ENCODE measurements at places on chromosomes 13 and 19.

GRCh38 chr19:7561325-7561724 is 25.8 kb downstream of the PNPLA6 start:
- no peak for DNase-seq

GRCh38 chr13:93227280-93227877 is 772 bp downstream of the GPC6 start:
- DNase-seq = no peak

- no peak for DNase-seq
Measured at GRCh38 chr13:45859705-45860104, 8.2 kb upstream of the SIAH3 start.

DNA sequence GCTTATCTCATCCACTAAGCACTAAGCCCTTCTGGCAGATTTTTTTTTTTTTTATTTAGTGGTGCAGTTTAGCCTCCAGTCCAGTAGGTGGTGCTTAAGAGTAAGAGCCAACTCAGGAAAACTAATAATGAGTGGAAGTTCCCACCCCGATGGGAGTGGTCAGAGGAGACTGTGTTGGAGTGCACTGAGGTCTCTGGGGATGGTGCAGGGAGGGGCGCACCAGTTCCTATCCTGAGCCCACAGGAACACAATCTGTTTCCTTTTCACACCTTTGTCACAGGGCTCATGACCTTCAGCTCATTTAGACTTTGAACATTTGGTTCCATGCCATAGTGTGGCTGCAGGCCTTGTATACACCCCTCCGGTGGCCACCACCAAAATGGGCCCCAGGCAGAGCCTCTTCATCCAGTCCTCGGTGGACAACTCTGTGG is 367.4 kb downstream of the SPRY2 start:
- no peak for DNase-seq

DNA sequence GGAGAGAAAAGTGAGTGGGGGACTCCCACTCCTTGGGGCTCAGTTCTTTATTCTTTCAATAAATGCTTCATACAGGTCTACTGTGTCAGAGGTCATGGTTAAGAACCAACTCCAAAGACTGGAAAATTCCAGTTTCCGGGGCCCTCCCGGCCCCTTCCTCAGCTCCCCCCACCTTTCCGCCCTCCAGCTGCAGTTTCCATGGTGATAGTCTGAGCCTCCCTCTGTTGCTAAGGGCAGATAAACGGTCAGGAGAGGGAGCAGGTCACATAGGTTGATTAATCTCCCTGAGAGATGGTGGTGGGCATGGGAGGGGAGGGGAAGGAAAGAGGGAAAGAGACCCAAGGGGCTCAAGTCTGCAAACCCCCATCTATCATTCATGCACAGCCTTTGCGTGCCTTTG is 131.5 kb upstream of the USP29 start:
- DNase-seq = no peak

DNA sequence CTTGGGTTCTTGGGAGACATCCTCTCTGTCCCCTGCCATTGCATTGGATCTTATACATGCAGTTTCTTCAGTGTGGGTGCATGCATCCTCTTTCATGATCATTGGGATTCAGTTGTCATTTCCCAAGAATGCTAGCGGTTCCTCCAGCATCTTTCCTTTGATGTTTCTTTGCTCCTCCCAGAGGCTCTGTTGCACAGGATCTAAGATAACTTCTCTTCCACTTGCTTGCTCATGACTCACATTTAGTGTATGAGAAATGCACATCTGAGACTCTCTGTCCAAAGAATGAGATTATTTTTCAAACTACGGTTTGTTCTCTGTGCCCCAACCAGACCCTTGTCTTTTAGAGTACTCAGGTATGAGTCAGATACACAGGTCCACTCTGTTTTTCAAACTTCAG is 197.1 kb downstream of the NDFIP2 start:
- DNase-seq = no peak

- DNase-seq = no peak
Measured at GRCh38 chr13:53311561-53311960, 282.9 kb downstream of the OLFM4 start.

DNA sequence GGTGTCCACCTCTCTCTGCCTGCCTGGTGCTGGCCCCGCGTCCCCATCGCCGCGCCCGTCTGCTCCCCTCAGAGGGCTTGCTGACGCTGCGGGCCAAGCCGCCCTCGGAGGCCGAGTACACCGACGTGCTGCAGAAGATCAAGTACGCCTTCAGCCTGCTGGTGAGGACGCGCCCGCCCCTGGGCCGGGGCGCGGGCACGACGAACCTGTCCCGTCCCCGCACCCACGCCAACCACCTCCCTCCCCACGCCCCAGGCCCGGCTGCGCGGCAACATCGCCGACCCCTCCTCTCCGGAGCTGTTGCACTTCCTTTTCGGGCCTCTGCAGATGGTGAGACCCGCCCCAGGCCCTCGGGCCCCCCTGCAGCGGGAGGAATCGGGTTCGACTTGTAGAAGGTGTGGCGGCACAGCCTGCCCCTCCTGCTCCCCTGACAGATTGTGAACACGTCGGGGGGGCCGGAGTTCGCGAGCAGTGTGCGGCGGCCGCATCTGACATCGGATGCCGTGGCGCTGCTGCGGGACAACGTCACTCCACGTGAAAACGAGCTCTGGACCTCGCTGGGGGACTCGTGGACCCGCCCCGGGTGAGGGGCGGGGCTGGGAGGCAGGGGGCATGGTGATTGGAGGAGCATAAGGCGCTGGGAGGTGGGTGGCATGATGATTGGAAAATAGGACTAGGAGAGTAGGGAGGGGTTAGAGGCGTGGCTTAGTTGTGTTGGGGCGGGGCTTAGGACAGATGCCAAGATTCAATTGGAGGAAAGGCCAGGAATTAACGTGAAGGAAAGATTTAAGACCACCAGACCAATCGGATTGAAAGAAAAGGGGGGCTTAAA is 6.6 kb downstream of the EPS8L1 start:
- DNase-seq = no peak

DNA sequence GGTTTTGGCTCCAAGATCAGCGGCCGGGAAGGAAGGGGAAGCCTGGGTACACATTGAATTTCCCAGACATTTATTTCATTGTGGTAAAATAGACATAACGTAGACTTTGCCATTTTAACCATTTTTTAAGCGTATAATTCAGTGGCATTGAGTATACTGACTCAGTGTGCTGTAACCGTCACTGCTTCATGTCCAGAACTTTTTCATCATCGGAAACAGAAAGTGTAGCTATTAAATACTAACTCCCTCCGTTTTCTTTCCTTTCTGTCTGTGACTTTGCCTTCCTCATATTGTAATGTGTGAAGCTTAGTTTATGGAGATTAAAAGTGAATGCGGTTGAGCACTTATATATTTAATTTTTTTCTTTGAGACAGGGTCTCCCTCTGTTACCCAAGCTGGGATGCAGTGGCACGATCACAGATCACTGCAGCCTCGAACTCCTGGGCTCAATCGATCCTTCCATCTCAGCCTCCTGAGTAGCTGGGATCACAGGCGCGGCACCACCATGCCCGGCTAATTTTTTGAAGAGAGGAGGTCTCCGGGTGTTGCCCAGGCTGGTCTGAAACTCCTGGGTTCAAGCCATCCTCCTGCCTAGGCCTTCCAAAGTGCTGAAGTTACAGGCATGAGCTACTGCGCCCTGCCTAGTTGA is 1.4 kb downstream of the HNRNPM start:
- DNase-seq = no peak

- no peak for DNase-seq
Measured at GRCh38 chr13:40530961-40531360, 135.5 kb downstream of the FOXO1 start.
